ENCODE measurements at places on chromosomes 3 and 15.

GRCh38 chr3:60998858-60999257, 252.4 kb downstream of the FHIT start:
- DNase-seq: no peak

DNA sequence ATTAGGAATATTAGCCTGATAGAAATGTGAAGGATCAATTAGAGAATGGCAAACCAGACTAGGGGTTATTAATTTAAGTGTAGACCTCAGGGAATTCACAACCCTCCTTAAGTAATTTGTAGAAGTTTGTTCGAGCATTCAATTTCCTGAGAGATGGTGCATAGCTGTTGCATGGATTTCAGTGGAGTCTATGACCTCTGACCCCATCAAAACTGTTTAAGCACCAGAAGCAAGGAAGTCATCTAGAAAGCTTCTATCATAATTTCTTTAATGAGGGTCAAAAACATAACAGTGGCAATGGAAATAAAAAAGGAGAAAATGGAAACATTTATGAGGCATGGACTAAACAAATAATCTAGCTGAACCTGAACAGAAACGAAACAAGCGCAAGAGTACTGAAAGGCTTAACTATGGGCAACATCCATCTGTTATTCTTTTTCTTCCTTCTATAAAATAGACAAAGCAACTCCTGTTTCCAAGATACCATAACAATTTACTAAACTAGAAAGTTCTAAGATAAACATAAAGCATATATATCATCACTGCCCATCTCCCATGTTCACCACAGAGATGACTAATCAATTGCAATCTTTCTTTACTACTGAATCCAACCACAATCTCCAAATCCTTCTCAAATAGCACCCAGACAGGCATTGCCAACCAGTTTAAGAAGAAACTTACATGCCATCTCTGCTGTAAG, 151.4 kb downstream of the THRB start:
- no peak for DNase-seq

- DNase-seq: no peak
Measured at GRCh38 chr3:138935863-138936740, 10.8 kb downstream of the FOXL2 start.

DNA sequence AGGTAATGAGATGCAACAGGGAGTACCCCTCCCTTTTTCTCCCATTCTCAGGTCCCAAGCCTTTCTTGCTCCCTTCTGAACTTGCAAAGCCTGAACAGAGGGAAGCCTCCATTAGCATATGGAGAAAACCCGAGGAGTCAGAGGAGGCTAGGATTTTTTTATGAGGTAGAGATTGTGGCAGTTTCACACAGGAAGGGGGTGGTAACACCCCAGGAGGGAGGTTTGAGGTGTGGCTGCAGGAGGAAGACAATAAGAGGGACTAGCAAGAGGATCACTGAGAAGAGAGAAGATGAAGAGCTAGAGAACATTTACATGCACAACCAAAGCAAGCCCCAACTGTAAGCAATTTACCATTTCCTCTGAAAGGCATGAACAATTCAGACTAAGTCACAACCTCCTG, 322.7 kb downstream of the SV2B start:
- DNase-seq: no peak

DNA sequence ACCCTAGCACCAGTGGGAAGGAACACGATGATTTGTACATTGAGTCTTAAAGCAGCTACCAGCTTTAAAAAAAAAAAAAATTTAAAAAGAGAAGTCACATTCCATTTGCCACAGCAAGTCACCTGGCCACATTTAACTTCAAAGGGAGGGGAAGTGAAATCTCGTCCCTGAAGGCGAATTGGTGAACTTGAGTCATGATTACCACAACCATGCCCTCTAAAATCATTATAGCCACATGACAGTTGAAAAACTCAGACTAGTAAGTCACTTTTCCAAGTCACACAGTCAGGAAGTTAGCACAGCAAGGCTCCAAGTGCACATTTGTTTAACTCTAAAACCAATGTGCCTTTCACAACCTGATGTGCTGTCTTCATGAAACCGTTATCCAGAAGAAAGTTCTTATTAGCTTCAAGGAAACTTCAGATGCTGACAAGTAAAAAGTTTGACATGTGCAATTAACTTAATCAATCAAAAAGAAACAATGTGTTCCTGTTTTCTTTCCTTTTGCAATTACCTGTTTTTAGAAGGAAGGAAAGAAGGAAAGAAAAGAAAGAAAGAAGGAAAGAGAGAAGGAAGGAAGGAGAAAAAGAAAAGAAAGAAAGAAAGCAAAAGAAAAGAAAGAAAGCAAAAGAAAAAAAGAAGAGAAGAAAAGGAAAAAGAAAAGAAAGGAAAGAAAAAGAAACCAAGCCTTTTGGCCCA, 8.3 kb upstream of the THSD4 start:
- no peak for DNase-seq

DNA sequence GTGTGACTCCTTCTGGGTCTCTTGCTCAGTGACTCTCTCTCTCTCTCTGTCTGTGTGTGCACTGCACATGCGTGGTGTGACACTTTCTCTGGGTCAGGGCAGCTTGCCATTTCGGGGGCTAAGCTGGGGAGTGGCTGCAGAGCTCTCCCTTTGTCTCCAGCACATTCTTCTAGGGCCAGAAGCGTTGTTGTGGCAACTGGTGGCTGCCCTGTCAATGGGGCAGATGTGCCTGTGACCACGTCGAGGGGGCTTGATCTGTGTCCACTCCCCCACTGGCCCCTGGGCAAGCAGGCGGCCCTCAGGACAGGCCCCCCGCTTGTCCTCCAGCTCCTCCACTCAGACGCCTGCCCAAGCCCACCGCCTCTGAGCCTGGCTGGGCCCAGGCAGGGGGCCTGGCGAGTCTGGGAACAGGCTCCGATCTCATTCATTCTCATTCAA, 67.8 kb downstream of the WNT7A start:
- DNase-seq: no peak

DNA sequence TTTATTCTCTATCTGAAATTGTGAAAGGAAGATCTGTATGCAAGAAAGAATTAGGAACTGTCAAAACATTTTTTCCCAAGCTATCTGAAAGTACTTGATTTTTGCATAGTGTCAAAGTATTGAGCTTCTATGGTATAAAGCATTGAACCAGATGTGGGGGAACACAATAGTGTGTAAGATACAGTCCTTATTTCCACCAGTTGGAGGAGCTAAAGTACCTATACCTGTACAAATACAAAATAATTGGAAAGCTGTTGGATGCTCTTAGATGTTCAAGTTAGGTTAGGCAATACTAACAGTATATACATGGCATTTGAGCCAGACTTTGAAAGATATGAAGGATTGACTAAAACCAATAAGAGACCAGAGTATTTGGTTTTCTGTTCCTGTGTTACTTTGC, 148.4 kb downstream of the B3GALNT1 start:
- no peak for DNase-seq

- no peak for DNase-seq
Measured at GRCh38 chr3:194201953-194202666, 66.2 kb downstream of the HES1 start.

DNA sequence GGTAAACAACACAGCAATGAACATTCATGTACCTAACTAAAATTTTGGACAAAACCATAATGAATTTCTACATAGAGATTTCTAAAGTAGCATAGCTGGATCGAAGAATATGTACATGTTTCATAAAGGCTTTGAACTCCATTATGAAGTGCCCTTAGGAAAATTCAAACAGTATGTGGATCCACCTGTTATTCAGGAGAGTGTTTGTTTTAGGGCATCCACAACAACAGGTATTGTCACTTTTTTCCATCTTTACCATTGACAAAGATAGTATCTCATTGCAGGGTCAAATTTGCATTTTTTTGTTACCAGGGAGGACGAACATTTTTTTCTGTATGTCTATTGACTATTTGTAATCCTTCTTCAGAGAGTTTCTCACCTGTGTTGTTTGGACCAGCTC, 75.0 kb downstream of the COL6A5 start:
- DNase-seq: no peak

- DNase-seq: no peak
Measured at GRCh38 chr3:11692532-11692813, 48.8 kb upstream of the VGLL4 start.

GRCh38 chr15:58298879-58299850, 132.6 kb upstream of the LIPC start:
- no peak for DNase-seq

DNA sequence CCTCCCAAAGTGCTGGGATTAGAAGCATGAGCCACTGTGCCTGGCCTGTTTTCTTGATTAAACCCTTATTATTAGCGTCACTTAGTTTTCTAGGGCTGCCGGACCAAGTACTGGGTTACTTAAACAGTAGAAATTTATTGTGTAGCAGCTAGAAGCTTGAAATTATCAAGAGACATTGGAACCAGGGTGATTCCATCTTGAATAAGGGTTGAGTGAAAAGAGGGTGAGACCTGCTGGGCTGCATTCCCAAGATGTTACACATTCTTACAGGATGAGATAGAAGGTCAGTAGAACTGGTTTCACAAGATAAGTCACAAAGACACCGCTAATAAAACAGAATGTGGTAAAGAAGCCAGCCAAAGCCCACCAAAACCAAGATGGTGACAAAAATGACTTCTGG, 18.6 kb upstream of the FSTL1 start:
- DNase-seq: no peak
